ENCODE measurements at places on chromosomes 2 and 18.

DNA sequence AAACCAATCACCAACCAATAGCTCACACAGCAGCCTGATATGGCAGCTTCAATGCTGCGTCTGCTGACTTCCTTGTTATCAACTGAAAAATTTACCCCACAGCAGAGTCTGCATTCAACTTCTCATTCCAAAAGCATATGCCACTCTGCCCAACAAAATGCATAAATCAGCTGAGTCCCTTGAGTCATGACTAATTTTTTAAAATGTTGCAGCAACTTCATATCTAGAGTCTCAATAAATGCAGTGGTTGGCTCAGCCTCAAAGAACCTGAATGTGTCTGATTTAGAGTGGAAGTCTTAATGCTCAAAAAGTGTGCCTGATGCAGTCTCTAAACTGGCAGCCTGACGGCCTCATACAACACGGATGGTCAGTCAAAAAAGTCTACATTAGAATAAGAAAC is 46.5 kb downstream of the FARSB start:
- no peak for DNase-seq

- no peak for DNase-seq
These were observed 83.5 kb downstream of the POLE4 start for GRCh38 chr2:75041731-75042600.

- no peak for DNase-seq
These were observed 201.0 kb upstream of the SP5 start for GRCh38 chr2:170514140-170514539.

GRCh38 chr2:170723446-170723958 is 8.4 kb downstream of the SP5 start:
- no peak for DNase-seq

DNA sequence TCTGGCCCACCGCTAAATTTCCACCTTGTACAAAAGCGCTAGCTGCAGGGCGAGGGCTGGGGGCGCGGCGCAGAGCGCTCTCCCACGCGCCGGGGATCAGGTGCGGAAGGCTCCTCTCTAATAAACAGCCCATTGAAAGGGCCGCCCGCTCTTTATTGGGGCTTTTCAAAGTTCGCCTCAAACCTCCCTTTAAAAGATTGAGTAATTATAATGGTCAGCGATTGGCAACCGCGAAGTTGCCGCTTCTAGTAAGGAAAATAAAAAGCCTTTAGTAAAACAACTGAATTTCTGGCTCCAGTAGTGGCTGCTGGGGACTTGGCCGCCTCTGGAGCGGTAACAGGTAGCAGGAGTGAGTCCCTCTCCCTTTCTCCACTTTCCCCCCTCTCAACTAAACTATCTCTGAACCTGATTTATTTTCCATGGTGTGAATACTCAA is 755 bp downstream of the NEUROD1 start:
- no peak for DNase-seq

GRCh38 chr2:13414897-13415296 is 698.2 kb downstream of the TRIB2 start:
- DNase-seq, result no peak

DNA sequence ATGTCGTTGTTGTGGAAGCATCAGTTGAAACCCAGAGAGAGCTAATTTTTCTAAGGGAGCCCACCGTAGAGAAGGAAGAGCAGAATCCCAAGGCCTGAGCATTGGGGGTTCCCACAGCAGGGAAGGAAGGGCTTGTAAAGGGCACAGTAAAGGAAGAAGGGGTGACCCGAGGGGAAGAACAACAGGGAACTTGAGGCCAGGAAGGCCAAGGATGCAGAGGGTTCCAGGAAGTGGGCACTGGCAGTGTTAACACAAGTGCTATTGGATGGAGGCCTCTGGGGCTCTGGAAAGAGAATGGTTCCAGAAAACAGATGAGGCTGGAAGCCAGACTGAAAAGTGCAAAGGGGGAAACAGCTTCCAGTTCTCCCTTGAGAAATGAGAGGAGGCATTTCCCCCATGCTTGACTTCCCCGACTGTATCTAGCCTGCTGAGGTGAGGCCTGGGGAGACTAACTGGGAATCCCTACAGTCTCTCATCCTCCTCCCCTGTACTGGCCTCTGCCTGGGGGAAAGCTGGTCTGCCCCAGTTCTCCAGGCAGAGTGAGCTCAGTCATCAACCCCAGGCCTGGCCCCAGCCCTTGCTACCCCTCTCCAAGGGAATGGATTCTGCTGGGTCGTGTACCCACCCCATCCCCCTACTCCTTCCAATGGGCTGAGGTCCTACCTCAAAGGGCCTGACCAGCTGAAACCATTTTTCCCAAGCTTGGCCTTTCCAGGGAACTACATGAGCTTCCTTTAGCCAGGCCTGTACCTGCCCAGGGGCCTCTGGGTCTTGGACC is 43.2 kb upstream of the MRPL33 start:
- DNase-seq, result no peak

DNA sequence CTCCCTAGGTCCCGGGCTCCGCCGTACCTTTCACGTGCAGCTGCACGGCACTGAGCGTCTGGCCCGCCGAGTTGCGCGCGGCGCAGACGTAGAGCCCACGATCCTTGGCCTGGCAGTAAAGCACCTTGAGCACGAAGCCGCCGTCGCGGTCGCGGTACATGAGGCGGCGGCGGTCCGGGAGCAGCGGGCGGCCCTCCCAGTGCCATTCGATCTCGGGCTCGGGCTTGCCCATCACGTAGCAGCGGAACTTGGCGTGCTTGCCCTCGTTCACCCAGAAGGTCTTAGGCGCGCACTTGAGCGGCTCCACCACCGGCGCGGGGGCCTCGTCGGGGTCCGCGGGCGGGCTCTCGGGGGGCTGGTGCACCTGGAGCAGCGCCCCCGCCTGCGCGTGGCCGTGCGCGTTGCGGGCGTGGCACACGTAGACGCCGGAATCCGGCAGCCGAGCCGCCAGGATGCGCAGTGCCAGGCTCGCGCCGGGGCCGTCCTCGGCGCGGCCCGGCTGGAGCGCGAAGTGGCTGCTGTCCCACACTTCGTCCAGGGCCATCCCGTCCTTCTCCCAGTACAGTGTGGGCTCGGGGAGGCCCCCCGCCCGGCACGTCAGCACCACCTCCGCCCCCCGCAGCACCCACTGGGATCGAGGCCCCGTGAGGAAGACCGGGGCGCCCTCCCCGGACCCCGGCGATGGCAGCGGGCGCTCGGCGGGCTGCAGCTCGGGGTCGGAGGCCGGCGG is 980 bp downstream of the OBSL1 start:
- DNase-seq, result no peak

GRCh38 chr2:197033222-197033621 is 106.7 kb upstream of the PGAP1 start:
- no peak for DNase-seq

- no peak for DNase-seq
These were observed 153.3 kb downstream of the TMEM182 start for GRCh38 chr2:102915128-102915527.

DNA sequence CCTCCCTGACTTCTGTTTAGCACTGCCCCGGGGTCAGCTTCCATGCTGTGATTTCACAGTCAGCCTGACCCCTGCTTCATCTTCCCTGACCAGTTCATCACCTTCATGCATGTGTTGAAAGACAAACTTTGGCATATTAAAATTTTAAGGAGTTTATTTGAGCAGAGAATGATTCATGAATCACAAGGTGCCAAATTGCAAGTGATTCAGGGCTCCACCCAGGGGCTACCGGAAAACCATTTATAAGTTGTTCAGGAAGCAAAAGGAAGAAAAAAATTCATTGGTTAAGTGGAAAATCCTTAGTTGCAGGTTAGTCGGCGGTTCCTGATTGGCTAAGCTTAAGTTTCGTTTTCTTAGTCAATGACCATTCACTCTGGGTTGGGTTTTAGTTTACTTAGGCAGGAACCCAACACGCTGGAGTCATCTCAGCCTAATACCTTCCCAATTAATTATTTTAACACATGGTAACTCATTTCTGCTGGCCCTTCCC is 10.6 kb downstream of the IL1F10 start:
- DNase-seq, result no peak

- no peak for DNase-seq
These were observed 225.3 kb upstream of the AGAP1 start for GRCh38 chr2:235268535-235268934.

- DNase-seq, result no peak
These were observed 186.5 kb upstream of the RASGRP3 start for GRCh38 chr2:33289961-33290360.

DNA sequence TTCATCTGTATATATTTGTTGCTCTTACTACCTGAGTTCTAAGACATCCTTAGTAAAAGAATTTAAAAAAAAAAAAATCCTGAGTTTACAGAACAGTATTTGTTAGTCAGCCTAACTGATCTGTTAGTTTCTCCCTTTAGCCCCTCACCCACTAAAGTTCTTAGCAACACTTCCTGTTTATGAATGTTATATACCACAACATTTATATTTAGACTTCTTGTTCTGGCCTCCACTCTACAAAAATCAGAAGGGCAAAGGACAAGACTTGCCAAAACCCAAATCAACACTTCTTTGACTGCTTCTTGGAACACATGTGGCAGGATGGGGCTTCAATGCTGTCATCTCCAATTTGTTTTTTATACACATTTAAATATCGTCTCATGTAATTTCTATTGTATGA is 71.1 kb downstream of the MGAT5 start:
- no peak for DNase-seq

- DNase-seq, result no peak
These were observed 11.2 kb downstream of the MAB21L4 start for GRCh38 chr2:240884745-240885144.

- DNase-seq, result no peak
These were observed 1494.7 kb upstream of the NXPH2 start for GRCh38 chr2:140274891-140275290.

DNA sequence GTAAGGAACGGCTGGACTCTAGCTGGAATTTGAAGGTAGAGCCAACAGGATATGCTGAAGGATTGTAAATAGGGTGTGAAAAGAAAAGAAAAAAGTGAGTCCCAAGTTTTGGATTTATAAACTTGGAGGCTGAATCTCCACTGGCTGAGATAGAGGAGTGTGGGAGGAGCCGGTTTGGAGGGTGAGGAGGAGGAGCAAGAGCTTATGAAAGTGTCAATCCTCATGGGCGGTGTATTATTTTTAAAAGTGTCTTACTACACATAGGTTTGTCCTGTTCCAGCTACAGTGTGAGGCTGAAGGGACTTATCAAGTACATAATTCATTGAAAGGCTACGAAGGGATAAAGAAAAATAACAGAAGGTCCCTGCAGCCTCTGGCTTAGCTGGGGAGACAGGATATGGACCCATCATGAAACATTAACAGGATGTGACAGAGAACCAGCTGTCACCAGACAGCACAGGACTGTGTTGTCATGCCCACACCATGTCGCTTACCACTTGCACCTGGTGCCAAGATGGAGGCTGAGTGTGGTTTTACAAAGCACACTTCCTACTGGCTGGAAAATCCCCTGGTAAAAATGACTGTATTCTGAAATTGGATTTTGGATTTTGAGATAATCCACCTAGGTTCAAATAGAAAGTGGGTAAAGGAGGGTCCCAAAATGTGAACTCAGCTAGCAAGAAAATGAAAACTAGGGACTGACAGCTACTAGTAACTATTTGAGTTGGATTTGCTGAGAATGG is 2.5 kb upstream of the MREG start:
- DNase-seq, result no peak

GRCh38 chr2:26607698-26608097 is 33.5 kb downstream of the CIB4 start:
- no peak for DNase-seq

GRCh38 chr2:43262239-43262638 is 35.8 kb upstream of the ZFP36L2 start:
- DNase-seq, result no peak

GRCh38 chr2:168584911-168585310 is 128.8 kb downstream of the CERS6 start:
- no peak for DNase-seq

GRCh38 chr2:4765787-4766530 is 926.2 kb upstream of the SOX11 start:
- no peak for DNase-seq

DNA sequence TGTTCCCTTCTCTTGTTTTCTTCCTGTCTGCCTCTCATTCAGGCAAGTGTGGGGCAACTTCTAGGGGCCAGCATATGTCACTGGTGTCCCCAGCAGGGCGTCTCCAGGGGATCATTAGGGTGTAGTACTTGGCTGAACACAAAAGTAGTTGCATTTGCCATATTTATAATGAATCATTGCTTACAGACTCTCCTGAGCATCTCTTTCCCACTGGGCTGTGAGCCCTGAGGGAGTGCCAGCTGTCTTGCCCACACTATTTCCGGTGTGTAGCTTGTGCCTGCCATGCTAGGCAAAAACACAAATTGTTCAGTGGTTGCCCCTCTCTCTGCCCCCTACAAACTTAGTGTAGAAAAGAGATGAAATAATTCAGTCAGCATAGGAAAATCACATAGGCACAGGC is 40.8 kb upstream of the SCLY start:
- DNase-seq, result no peak
